CD8-positive, alpha-beta memory T cell (primary cell): ENCODE measurements at places on chromosomes 12 and 14. TPM values are rescaled to one million over a fixed set of nuclear protein-coding genes. Genes with fewer than 3 reads are reported as not detected.

DNA sequence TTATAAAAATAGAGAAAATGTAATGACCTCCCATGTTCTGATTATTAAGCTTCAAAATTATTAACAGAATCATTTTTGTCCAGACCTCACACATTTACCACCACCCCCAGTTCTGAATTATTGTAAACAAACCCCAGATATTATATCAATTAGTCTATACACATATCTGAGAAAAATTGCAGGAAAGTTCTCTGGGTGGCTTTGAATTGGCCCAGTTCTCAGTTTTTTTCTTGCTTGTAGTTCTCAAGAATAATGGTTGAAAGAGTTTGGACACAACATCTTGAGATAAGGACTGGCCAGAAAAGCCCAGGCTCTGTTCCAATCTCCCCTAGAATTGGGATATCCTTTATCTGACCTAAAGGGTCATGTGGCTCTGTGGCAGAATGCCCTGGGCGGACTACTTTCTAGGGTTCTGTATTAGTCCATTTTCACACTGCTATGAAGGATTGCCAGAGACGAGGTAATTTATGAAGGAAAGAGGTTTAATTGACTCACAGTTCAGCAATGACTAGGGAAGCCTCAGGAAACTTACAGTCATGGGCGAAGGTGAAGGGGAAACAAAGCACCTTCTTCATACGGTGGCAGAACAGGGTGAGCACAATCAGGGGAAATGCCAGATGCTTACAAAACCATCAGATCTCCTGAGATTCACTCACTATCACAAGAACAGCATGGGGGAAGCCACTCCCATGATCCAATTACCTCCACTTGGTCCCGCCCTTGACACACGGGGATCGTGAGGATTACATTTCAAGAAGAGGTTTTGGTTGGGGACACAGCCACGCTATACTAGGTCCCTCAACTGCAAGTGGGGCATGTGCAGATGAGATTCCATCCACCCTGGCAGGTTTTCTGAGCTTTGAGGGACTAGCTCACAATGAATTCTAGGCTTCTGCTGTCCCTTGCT is 1504.6 kb upstream of the FLRT2 start:
- DNase-seq, result no peak

- DNase-seq, result no peak
Measured at GRCh38 chr14:77554816-77555599, 56.4 kb upstream of the ISM2 start.

DNA sequence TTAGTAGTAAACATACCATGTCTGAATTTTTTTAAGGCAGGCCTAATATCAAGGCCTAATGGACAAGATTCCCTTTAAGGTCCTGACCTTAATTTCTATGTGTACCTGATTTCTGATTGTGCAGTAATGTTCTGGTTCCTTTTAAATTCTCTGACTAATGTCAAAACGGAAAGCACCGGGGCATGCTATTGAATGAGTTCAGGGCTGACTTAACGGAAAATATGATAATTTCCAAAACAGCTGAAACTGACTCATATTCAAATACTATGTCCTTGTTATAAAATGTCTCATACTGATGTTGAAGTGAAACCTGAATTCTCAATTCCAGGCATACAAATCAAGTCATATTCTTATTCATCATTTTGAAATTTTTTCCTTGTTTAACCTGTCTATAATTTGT is 6.7 kb downstream of the TAS2R43 start:
- DNase-seq, result no peak

- DNase-seq, result no peak
Measured at GRCh38 chr14:94381149-94382030, 7.0 kb downstream of the SERPINA1 start.

- no peak for DNase-seq
Measured at GRCh38 chr12:112275207-112275606, 107.0 kb downstream of the HECTD4 start.

- DNase-seq, result no peak
Measured at GRCh38 chr14:19902409-19902808, 18.0 kb upstream of the OR4K5 start.

- DNase-seq, result no peak
Measured at GRCh38 chr12:43095669-43096280, 456.2 kb downstream of the ADAMTS20 start.

DNA sequence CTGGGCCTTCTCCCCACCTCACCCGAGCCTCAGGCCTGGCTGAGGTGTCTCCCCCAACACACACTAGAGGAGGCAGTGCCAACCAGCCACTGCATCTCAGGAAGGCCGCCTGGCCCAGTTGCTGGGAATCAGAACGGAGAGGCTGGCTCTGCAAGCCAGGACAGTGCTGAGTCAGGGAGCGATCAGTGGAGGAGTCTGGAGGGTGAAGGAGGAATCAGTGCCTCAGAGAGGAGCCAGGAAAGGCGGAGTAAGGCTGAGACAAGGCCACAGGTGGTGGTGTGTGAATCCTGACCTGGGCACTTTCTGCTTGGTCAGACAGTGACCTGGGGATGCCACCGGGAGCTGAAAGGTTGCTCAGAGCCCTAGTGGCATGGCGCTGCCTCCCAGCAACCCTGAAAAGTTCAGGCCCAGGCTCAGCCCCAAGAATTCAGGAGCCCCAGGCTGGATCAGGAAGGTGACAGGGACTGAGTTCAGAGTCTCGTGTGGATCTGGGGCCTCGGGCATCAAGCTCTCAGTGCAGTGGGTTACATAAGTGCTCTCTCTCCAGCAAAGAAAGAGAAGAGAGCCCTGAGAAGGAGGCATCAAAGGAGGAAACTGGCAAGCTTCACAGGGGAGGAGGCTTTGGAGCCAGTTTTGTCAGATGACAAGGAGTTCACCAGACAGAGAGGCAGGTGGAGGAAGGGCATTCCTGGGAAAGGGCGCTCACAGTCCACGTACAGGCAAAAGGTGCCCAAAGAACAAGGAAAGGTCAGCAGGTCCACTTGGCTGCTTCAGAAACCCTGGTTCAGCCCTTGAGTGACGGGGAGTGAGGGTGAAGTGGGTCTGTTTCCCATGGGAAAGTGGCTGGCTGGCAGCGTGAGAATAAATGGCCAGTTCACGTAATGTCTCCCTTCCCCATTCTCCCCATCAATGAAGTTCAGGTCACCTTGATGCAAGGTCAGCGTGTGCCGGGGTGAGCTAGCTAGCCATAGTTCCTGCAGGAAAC is 87.8 kb downstream of the ZFP36L1 start:
- no peak for DNase-seq

- DNase-seq, result peak; percentile 77
Measured at GRCh38 chr12:49662998-49663843, 39.9 kb downstream of the PRPF40B start.

- DNase-seq, result no peak
Measured at GRCh38 chr12:30201301-30202160, 417.8 kb upstream of the TMTC1 start.

GRCh38 chr14:49999826-50000379 is 107.0 kb downstream of the ARF6 start:
- peak; percentile 17 for DNase-seq

GRCh38 chr14:91405724-91406435 is 11.7 kb downstream of the CCDC88C start:
- no peak for DNase-seq

- DNase-seq, result no peak
Measured at GRCh38 chr14:100081997-100082625, 16.9 kb downstream of the EVL start.

- peak; percentile 82 for DNase-seq
Measured at GRCh38 chr12:54005853-54006558, 2.8 kb upstream of the HOXC8 start.

- DNase-seq, result no peak
Measured at GRCh38 chr12:47014474-47014873, 64.9 kb upstream of the PCED1B start.

DNA sequence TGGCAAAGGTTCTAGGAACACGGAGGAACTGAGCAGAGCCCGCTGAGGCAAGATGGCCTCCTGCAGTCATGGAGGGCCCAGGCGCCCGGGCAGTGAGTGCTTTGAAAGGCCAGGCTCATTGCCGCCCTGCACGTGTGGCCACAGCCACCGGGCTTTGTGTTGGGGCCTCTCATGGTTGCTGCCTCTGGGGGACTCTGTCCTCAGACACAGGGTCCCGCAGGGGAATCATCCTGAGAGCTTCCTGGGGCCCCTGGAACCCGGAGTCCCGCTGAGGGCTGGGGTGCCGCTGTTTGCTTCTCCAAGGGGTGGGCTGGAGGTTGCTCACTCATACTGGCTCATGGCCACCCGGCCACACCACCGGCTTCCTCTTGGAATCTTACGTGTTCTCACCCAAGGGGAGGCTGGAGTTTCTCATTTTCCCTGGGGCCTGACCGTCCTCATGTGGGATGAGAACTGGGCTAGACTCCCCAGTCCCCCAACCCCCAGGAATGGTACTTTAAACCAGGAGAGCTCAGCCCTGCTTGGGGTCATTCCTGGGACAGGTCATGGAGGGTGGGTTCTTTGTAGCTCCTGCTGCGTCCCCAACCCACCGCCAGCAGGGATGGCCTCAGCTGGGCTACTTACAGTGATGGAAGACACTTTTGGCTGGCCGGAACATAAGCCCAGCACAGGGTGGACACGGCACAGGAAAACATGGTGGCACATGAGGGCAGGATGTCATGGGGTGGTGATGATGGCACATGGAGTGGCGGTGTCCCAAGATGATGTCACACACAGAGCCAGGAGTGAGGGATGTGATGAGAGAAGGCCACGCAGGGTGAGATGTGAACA is 21.1 kb upstream of the LRTM2 start:
- DNase-seq, result no peak

DNA sequence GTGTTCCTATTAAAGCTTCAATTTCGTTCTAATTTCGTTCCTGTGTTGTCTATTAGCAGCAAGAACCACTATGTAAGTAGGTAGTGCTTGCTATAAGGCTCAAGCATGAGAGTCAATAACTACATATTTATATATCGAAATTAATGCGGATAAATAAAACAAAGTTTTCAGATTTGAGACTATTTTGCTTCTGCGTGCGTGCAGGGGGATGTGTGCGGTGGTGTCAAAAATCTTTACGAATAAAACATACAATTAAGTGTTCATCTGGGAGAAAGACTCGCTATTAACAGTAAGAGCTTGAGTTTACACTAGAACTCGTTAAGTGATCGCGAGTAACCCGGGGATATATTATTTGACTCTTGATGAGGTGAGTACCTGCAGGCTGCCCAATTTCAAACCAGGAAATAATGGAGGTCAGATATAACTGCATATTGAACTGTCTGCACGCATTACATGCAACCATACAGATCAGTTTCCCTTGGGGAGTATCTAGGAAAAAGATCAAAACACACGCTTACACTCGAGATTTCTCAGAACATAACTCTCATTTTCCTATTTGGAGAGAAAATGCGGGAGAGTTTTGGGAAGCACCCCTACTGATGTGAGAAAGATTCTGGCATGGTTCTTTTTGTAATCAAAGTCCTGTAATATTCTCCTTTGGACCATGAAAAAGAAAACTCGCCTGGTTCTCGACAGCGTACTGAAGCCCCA is 813 bp downstream of the TWF1 start:
- peak; percentile 7 for DNase-seq

DNA sequence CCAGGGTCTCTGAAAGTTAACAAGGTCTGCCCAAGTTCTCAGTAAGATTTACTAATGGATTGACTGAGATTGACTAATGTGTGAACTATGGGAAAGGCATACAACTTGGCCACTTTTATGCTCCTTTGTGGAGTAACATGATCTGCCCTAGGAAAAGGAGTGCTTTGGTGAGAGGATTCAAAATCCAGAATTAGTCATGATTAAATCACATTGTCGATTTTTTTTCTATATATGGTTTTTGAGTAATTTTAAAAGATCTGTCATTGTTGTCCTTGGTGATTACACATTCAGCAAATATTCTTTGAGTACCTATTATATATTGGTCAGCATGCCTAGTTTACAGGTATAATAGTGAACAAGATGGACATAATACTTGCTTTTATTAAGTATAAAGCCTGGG is 147.7 kb upstream of the SYT10 start:
- DNase-seq, result no peak

DNA sequence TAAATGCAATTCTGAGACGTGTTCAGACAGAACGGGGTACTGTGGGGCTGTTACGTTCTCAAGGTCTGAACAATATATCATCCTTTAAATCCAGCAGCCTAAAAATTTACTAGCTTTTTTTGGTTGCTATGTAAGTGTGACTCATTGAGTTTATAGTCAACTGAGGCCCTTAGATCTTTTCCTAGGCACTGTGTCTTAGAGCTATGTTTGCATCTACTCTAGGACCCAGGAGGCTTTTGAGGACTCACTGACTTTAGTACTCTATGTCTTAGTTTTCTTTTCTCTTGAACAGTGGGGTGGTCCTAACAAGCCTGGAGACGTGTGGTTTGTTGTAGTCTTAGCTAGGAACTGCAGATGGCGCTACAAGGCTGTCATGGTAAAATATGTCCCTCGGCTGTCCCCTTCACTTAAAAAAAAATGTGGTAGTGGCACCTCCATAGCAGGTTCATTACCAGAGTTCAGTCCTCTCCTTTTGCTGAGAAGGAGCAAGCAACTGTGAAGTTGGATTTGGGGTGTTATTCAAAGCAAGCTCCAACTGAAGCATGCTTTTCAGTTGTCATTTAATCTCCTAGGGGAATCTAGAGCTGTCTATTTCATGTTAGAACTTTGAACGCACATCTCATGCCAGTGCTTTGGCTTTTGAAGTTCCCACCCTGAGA is 8.7 kb upstream of the SPATS2 start:
- peak; percentile 69 for DNase-seq

GRCh38 chr12:54452628-54453027 is 20.8 kb downstream of the GTSF1 start:
- DNase-seq, result no peak

- DNase-seq, result no peak
Measured at GRCh38 chr12:42643881-42644579, 54.5 kb upstream of the PRICKLE1 start.

DNA sequence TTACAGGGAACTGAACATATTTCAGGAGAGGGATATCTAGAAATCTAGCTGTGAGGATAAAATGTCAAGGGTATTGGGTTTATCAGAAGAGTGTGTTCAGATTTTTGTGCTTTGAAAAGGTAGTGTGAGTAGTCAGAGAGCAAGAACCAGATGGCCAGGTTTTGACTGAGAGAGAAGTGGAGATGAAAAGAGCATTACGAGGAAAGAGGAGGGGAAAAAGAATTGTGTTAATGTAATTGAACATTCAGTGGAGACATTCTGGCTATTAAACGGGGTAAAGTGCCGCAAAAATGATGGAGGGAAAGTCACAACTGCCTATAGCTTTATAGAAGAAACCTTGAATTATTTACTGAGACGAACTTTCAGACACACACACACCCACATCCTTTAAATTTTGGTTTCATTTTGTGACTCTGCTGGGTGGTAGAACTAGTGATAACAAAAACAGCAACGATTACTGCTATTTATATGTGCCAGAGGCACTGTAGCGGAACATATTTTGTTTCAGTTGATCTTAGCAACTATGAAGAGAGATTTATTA is 213.6 kb downstream of the ERC1 start:
- no peak for DNase-seq

GRCh38 chr12:110932046-110932445 is 11.7 kb upstream of the MYL2 start:
- no peak for DNase-seq

GRCh38 chr12:40078266-40078665 is 27.6 kb downstream of the SLC2A13 start:
- no peak for DNase-seq

- no peak for DNase-seq
Measured at GRCh38 chr14:78764240-78764639, 594.1 kb downstream of the NRXN3 start.

GRCh38 chr12:72025524-72025923 is 86.9 kb downstream of the TPH2 start:
- no peak for DNase-seq

Gene RHOJ
- not detected for total RNA-seq

Gene SINHCAF
- 149 TPM for total RNA-seq

Gene PLCZ1
- total RNA-seq, result not detected

Gene EID3
- 8.3 TPM for total RNA-seq

Gene TSPAN9
- 0.33 TPM for total RNA-seq

Gene REM2
- 0.33 TPM for total RNA-seq

Gene PRH2
- total RNA-seq, result not detected
